ENCODE measurements at places on chromosomes 13 and 19.

GRCh38 chr13:42274386-42275097 lies 2.6 kb downstream of the AKAP11 start:
- no peak for DNase-seq

- peak; percentile 35 for DNase-seq
Observed at GRCh38 chr19:5434970-5435641, 20.1 kb upstream of the ZNRF4 start.

DNA sequence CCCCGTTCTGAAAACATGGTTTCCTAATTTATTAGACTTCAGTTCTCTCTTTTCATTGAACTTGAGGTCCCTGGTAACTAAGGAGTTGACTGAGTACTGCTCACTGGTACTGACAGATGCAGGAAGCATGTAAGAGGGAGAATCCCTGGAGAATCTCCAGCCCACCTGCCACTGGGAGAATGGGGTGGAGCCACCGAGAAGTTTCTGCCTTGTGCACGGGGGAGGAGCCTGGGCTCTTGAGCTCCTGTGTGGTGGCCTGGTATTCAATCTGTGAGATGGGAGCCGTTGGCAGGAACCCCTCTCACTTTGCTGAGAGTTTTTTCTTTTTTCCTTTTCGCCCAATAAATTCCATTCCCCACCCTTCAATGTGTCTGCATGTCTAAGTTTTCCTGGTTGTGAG lies 13.2 kb upstream of the AKAP11 start:
- DNase-seq = no peak

DNA sequence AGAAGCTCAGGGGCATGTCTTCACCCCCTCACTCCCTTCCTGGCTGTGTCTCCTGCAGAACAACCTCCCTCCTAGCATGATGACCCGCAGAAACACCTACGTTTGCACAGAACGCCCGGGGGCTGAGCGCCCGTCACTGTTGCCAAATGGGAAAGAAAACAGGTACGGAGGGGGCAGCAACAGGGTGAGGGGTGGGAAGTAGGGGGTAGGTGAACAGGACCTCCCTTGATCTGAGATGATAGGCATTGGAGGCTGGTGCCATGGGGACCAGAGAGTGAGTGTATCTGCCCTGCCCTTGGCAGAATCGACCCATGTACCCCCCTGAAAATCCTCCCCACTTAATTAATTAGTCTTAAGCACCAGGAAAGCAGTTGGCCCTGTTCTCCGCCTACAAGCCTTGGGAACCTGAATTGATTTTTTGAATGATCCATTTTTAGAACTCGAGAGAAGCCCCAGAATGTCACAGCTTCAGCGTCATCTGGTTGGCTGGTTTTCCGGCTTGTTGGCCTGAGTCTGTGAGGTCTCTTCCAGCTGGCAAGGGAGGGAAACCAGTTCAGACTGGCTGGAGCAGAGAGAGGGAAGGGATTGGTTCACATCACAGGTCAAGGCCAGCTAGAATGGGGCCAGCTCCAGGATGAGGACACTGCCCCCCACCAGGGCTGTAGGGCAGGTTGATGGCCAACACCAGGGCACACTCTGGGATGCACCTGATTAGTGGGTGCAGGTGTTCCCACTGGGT lies 28.2 kb downstream of the CKM start:
- DNase-seq = no peak

DNA sequence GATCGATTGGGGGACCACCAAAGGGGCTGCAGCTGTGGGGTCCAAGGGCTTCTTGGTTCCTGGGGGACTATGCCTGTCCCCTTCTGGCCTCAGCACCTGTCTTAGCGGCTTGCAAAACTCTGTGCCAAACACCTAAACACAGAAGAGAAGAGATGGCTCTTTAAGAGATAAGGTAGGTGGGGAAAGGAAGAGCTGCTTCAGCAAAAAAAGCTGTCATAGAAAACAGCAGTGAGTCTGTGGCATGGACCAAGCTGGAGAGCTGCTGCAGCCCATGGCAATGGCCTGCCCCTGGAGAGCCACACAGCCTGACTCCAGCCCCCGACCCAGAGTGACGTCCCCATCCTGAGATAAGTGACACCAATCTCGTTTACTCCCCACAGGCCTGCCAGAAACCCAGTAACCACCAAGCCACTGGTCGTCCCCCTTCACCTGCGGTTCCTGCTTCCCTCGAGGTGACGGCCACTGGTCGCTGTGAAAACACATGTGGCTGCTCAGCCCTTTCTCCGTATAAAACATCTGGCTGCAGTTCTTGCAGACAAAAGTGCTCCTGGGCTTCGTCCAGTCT lies 25.0 kb upstream of the NAPA start:
- no peak for DNase-seq

DNA sequence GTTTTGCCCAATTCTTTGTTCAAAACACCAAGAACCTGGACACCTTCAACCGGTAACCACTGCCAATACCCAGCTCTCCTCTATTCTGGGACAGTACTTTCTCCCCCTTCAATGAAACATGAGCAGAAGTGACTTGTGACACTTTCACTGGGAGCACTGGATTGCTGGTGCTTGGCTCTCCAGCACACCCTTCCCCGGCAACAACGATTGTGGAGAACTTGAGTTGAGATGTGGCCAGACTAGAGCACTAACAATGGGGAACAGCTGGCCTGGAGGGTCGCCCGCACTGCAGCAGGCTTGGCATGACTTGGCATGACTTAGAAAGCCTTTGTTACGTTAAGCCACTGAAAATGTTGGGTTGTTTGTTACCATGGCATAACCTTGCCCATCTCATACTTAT lies 7.5 kb upstream of the B3GLCT start:
- no peak for DNase-seq

- DNase-seq = no peak
Observed at GRCh38 chr13:89791971-89792630, 1555.4 kb upstream of the MIR17HG start.

GRCh38 chr13:40776681-40777165 lies 5.7 kb upstream of the MRPS31 start:
- DNase-seq = no peak

- DNase-seq = no peak
Observed at GRCh38 chr13:73924607-73925006, 209.6 kb downstream of the KLF12 start.

DNA sequence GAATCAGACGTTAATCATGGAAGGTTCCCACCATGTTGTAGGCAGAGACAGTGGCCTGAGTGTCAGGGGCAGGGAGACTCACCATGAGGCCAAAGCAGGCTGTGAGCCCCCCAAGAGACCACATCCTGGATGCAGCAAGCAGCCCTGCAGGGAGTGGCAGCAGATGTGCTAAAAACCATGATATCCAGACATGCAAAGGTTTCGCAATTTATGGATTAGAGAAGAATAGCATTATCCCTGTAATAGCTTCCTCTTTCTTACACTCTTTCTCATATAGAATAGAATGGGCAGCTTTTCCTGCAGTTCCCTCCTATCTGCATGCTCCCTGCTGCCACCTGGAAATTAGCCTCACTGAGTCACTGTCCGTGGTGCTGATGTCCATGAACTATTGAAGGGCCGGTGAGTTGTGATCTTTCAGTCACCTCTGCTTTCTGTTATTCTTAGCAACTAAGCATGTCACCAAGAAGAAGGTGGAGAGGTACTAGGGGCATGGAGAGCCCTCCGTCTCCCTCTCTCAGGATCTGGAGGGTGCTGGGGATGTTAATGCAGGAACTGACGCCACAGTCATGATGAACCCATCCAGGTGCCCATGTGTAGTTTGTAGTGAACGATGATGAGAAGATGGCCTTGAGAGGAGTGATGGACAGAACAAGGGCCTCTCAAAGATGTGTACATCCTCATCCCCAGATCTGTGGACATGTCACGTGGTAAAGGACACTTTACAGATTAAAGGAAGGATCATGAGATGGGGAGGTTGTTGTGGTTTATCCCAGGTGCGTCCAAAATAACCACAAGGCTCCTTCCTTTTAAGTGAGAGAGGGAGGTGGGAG lies 9.9 kb downstream of the CEACAM4 start:
- DNase-seq = no peak

DNA sequence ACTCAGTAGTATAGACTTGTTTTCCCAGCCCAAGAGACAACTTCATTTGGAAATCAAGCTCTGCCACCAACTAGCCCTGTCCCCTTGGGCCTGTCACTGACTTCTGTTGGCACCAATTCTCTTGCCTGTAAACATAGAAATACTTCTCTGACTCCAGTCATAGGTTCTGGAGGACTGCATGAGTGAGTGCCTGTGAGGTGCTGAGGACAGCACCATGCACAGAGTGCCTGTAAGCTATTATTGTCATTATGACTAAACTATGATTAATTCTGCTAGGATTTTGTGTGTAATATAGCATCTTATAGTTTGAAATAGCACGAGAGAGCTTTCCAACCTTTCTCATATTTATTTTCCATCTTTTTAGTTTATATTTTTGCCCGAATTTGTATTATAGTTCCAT lies 247.9 kb downstream of the MYO16 start:
- DNase-seq = no peak

DNA sequence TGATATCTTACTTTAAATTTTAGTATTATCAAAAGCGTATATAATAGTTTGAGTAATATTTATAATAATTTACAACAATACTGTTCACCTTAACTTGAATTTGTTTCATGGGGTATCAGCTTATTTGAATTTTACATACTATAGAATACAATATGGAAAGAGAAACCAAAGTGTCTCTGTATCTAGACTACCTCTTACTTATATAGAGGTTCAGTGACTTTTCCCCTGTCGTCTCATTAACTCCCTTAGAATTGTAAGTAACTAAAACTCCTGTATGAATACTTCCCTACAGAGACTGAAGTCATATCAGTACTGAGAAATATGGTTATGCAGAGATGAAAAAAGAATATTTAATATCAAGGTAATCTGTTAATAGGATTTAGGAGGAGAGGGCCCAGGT lies 26.8 kb downstream of the COG6 start:
- no peak for DNase-seq

- DNase-seq = no peak
Observed at GRCh38 chr13:42395086-42395821, 123.3 kb downstream of the AKAP11 start.

DNA sequence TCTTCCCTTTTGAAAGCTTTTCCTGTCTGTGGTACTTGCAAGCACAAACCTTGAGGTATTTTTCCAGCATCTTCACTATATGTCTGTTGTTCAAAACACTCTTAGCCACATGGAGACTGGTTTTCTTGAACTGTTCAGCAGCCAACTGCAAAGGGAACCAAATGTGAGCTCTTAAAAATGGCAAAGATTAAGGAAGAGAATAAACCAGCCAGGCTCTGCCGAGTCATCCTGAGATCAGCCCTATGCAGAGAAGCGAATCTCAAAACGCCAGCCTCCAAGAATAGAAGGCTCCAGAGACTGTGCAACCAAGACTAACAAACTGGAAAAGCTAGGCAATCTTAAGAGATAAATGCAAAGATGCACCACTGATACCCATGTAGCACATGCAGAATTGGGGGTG lies 20.7 kb downstream of the AKAP8 start:
- no peak for DNase-seq
